ENCODE measurements at places on chromosomes 16 and 17. TPM values are rescaled to one million over a fixed set of nuclear protein-coding genes. Genes with fewer than 3 reads are reported as not detected.
A peak's percentile ranks its signal among the peaks of the same experiment; 100 is the strongest.

- DNase-seq, result no peak
- H3K27ac ChIP-seq, result no peak overlapping the region
- H3K4me3 ChIP-seq, result no peak overlapping the region
- no peaks in the 10 kb centered on the region for H3K4me1 ChIP-seq
Observed at GRCh38 chr16:30985401-30986128, 558 bp downstream of the HSD3B7 start.

DNA sequence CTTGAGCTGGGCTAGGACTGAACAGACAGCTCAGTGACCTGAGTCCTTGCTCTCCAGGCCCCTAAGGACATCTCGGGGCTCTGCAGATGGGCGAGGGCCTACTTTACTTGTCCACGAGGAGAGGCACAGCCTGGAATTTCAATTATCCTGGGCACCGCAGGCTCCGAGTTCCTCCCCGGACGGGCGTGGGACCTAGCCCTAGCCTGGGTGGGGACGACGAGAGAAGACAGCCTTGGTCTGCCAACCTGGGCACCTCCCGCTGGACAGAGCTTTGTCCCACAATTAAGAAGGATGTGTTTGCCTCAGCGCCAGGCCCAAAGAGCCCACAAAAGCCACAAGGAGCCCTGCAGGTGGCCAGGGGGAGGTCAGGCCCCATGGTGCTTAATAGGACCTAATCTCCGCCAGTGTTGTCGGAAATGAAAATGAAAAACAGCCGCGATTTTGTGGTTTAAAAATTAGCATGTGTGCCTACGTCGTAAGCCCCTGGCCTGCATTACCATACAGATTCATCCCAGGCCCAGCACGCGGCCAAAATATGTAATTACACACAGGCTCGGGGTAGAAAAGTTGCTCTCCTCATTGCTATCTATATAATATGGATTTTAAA, 51.4 kb upstream of the LHX1 start:
- H3K27ac ChIP-seq, result no peak overlapping the region
- DNase-seq, result no peak
- H3K4me1 ChIP-seq, result no peaks in the 10 kb centered on the region

The SMIM36 gene
- total RNA-seq, result not detected

DNA sequence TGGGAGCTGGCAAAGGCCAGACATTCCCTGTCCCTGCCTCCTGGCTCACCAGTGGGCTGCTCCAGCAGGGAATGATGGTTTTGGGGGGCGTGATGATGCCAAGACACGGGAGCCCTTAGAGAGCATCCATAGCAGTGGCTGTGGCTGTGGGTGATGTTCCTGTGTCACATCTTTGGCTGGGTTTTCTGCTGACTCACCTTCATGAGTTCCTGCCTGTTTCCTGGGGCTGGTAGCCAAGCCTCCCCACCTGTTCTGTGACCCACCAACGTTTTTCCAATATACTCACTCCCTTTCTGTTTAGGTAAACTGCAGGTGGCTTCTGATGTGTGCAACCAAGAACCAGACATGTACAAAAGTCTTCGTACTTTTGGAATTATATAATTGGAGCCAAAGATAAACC, 16.5 kb upstream of the NF1 start:
- DNase-seq, result no peak
- H3K27ac ChIP-seq, result no peak overlapping the region
- H3K36me3 ChIP-seq, result no peaks in the 10 kb centered on the region
- peaks cover 4% of the 10 kb centered on the region for H3K4me1 ChIP-seq

The PIK3R5 gene
- total RNA-seq, result 1.4 TPM

- no peaks in the 10 kb centered on the region for H3K36me3 ChIP-seq
- peaks cover 43% of the 10 kb centered on the region for H3K4me1 ChIP-seq
- DNase-seq, result no peak
- no peak overlapping the region for H3K27ac ChIP-seq
- H3K4me3 ChIP-seq, result no peak overlapping the region
Observed at GRCh38 chr16:81627729-81628244, 151.3 kb upstream of the PLCG2 start.

DNA sequence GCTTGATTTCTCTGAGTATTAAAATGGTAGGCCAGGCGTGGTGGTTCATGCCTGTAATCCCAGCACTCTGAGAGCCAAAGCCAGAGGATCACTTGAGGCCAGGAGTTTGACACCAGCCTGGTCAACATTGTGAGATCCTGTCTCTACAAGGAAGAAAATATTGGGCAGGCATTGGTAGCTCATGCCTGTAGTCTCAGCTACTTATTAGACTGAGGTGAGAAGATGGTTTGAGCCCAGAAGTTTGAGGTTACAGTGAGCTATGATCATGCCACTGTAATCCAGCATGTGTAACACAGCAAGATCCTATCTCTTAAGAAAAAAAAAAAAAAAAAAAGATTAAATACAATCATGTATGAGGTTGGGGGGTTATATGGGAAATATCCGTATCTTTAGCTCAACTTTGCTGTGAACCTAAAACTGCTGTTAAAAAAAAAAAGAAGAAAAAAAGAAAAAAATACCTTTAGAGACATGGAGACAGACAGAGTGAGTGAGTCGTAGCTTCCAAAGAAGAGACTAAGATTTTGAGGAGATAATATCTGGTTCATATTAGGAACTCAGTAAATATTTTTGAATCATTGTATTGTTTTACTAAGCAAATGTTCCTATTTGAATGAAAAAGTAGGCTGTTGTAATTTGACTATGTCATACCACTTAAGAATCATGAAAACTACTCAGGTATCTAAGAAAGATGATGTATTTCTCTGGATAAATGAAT, 325.7 kb upstream of the TBX2 start:
- no peak overlapping the region for H3K27ac ChIP-seq
- no peak overlapping the region for H3K4me3 ChIP-seq
- no peak for DNase-seq
- H3K36me3 ChIP-seq, result peaks cover 2% of the 10 kb centered on the region

- H3K4me3 ChIP-seq, result no peak overlapping the region
- DNase-seq, result no peak
- H3K4me1 ChIP-seq, result no peaks in the 10 kb centered on the region
- peaks cover 26% of the 10 kb centered on the region for H3K27me3 ChIP-seq
- peaks cover 4% of the 10 kb centered on the region for H3K36me3 ChIP-seq
Observed at GRCh38 chr17:77712578-77712977, 245.9 kb upstream of the TNRC6C start.

The OR4D1 gene
- not detected for total RNA-seq

- no peak overlapping the region for H3K27ac ChIP-seq
- DNase-seq, result no peak
- H3K4me1 ChIP-seq, result no peaks in the 10 kb centered on the region
- H3K36me3 ChIP-seq, result peaks cover 10% of the 10 kb centered on the region
- no peaks in the 10 kb centered on the region for H3K27me3 ChIP-seq
Observed at GRCh38 chr17:63032142-63032541, 66.1 kb downstream of the TANC2 start.

GRCh38 chr17:50199803-50200456, 1.5 kb downstream of the COL1A1 start:
- H3K36me3 ChIP-seq, result no peaks in the 10 kb centered on the region
- H3K4me1 ChIP-seq, result peaks cover 25% of the 10 kb centered on the region
- H3K4me3 ChIP-seq, result peak overlapping the region; percentile 86
- DNase-seq, result peak; percentile 42
- H3K27me3 ChIP-seq, result peaks cover 60% of the 10 kb centered on the region

- peak; percentile 76 for DNase-seq
- H3K27ac ChIP-seq, result peak overlapping the region; percentile 93
- H3K36me3 ChIP-seq, result no peaks in the 10 kb centered on the region
- H3K4me1 ChIP-seq, result peaks cover 23% of the 10 kb centered on the region
Observed at GRCh38 chr17:45948881-45949624, 50.0 kb upstream of the STH start.

GRCh38 chr16:12096157-12096777, 119.7 kb downstream of the SNX29 start:
- H3K4me1 ChIP-seq, result peaks cover 58% of the 10 kb centered on the region
- H3K27me3 ChIP-seq, result peaks cover 82% of the 10 kb centered on the region
- no peak overlapping the region for H3K4me3 ChIP-seq
- no peak overlapping the region for H3K27ac ChIP-seq
- DNase-seq, result no peak

The KCTD19 gene
- total RNA-seq, result 1.1 TPM

GRCh38 chr17:5354886-5355415, 64.5 kb downstream of the NUP88 start:
- H3K4me3 ChIP-seq, result no peak overlapping the region
- H3K27ac ChIP-seq, result no peak overlapping the region
- H3K36me3 ChIP-seq, result peaks cover 4% of the 10 kb centered on the region

DNA sequence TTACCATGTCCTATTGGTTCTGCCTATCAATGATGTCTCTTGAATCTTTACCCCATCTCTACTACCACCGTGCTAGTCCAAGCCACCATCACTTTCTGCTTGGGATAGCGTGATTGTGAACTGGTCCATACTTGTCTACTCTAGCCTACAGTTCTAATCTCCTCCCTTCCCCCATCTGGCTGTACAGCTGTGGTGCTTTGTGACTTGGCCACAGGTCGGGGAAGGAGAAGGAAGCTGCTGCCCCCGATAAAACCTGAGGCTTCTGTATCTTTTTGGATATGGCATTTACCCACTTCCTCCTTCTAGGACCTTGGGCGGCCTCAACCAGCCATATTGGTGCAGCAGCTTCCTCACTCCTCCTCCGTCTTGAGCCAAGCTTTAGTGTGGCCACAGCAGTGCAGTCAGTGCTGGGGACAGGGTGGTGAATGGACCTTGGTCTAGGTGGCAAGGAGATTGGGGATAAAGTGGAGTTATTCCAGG, 314 bp upstream of the ITGA2B start:
- H3K4me3 ChIP-seq, result peak overlapping the region; percentile 56
- H3K27ac ChIP-seq, result no peak overlapping the region
- H3K27me3 ChIP-seq, result peaks cover 16% of the 10 kb centered on the region
- H3K36me3 ChIP-seq, result no peaks in the 10 kb centered on the region
- H3K4me1 ChIP-seq, result peaks cover 12% of the 10 kb centered on the region
- no peak for DNase-seq

The ITGB3 gene
- 0.09 TPM for total RNA-seq

DNA sequence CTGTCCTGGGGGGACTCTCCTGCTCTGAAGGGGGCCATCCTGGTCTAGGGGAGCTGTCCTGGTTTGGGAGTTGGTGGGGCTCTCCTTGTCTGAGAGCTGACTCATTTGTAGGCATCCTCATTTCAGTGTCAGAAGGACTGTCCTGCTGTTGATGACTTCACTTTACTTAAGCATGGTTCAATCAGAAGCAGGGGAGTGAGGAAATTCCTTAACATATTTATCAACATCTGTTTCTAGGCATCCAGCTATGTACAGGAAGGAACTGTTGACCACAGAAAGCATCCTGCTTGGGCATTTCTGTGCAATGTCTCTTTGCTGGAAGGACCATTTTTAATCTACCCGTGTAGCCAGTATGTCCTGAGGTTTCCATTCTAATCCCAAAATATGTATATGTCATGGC, 502.7 kb upstream of the HSBP1 start:
- no peaks in the 10 kb centered on the region for H3K36me3 ChIP-seq
- DNase-seq, result no peak
- H3K4me1 ChIP-seq, result no peaks in the 10 kb centered on the region
- peaks cover 62% of the 10 kb centered on the region for H3K27me3 ChIP-seq

DNA sequence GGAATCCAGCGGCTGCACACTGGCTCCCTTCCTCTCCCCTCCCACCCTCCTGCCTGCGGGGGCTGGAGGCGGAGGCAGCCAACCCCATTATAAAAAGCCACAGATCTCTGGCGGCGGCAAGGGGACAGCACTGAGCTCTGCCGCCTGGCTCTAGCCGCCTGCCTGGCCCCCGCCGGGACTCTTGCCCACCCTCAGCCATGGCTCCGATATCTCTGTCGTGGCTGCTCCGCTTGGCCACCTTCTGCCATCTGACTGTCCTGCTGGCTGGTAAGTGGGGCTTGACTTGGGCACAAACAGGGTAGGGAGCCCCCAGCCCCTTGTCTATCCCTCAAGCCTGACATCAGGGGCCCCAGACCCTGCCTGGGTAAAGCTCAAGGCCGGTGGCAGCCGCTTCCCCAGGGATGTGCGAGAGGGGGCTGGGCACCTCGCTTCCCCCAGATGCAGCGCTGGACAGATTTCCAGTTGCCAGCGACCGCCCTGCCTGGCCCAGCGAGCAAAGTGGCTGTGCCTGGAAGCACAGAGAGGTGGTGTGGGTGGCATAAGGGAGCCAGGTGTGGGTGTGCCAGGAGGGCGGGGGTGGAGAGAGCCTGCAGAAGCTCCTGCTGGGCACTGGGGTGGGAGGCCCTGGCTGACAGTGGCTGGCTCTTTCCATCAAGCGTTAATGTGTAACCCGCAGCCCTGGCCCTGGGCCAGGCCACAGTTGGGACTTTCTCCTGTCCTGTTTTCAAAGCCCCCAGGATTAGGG, at the start of gene CX3CL1:
TSS of gene CX3CL1 (plus strand) at position 119 of the 745 bp plus-strand sequence. CDS start at position 198, 79 bp downstream.
- H3K36me3 ChIP-seq, result no peaks in the 10 kb centered on the region
- peak within 1 kb of the TSS; percentile 87 for H3K4me3 ChIP-seq
- peak; percentile 69 for DNase-seq
- H3K27me3 ChIP-seq, result no peaks in the 10 kb centered on the region
- peaks cover 39% of the 10 kb centered on the region for H3K4me1 ChIP-seq

DNA sequence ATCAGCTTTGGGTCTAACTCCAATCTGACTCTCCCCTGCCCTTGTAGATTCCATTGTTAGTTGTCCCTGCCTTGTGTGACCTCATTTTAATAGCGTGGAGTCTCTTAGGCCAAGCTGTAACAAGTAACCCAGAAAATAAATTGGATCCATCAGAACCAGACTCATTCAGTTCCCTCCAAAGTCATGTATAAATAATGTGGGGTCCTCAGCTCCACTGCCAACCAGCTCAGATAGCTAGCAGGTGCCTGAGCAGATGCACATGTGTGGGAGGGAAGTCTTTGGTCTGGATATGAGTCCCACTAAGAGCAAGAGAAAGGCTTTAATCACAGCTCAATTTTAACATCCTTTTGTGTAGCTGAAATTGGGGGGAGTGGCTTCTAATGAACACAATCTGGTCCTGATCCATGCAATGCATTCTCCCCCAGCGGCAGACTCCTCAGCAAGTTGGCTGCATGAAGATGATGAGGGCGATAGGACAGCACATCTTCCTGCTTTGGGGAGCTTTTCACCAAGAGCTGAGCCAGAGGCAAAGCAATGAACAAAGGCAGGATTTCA, 151.6 kb downstream of the ABCC12 start:
- no peak for DNase-seq
- peak overlapping the region; percentile 68 for H3K27ac ChIP-seq
- H3K4me3 ChIP-seq, result no peak overlapping the region
- no peaks in the 10 kb centered on the region for H3K27me3 ChIP-seq

GRCh38 chr16:87552772-87553573, 49.3 kb upstream of the JPH3 start:
- peaks cover 3% of the 10 kb centered on the region for H3K4me1 ChIP-seq
- H3K36me3 ChIP-seq, result no peaks in the 10 kb centered on the region
- no peak overlapping the region for H3K4me3 ChIP-seq
- DNase-seq, result no peak
- no peak overlapping the region for H3K27ac ChIP-seq

The FBXW10B gene
- total RNA-seq, result 0.82 TPM

- H3K4me1 ChIP-seq, result peaks cover 6% of the 10 kb centered on the region
- H3K27me3 ChIP-seq, result no peaks in the 10 kb centered on the region
- no peak for DNase-seq
- H3K27ac ChIP-seq, result no peak overlapping the region
- H3K4me3 ChIP-seq, result no peak overlapping the region
- no peaks in the 10 kb centered on the region for H3K36me3 ChIP-seq
Observed at GRCh38 chr16:50411034-50411433, 42.2 kb upstream of the BRD7 start.

- H3K27me3 ChIP-seq, result no peaks in the 10 kb centered on the region
- peak; percentile 90 for DNase-seq
- peak within 1 kb of the TSS; percentile 98 for H3K4me3 ChIP-seq
- peaks cover 8% of the 10 kb centered on the region for H3K36me3 ChIP-seq
- H3K4me1 ChIP-seq, result peaks cover 17% of the 10 kb centered on the region
Observed at GRCh38 chr17:76103274-76104139, at the start of gene EXOC7. EXOC7 (minus strand) TSS chr17:76103787; CDS start chr17:76103692, 95 bp downstream.
